ENCODE measurements at places on chromosomes 11 and 22. TPM values are rescaled to one million over a fixed set of nuclear protein-coding genes. Genes with fewer than 3 reads are reported as not detected.

GRCh38 chr11:69992026-69992425 is 86.1 kb upstream of the ANO1 start:
- DNase-seq: no peak

GRCh38 chr22:36397131-36398093 is 9.6 kb upstream of the MYH9 start:
- no peak for DNase-seq

DNA sequence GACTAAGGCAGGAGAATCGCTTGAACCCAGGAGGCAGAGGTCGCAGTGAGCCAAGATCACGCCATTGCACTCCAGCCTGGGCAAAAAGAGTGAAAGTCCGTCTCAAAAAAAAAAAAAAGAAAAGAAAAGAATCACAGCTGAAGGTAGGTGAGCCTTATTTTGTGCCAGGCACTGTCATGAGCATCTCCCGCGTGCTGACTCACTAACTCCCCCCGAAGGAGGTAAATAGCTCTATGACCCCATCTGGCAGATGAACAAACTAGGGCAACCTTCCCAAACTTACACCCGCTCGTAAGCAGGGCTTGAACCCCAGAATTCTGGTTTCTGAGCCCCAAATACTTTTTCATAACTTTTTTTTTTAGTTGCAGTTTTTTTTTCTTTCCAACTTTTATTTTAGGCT is 60.3 kb downstream of the ANO1 start:
- DNase-seq: no peak

Gene AQP11
- total RNA-seq: 0.40 TPM

Gene OR8A1
- under 0.01 TPM for total RNA-seq
